Cerebellar cortex (tissue), 1 donor: ENCODE measurements at places on chromosomes 11 and 22.

DNA sequence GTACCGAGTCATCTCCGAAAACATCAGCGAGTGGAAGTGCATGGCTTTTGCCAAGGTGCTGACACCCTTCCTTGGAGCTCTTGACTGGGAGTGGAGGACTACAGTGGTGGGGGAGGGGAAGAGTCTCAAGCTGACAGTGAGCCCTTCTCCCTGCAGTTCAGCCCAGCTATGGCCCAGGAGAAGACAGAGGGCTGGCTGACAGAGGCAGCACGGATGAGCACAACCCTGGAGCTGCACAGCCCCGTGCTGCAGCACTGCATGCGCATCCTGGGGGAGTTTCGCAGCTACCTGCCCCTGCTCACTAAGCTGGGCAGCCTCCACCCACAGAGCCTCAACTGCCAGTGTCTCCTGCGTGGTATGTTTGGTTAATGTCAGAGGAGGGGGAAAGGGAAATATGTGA is 41.4 kb downstream of the DNHD1 start:
- no peak for DNase-seq

DNA sequence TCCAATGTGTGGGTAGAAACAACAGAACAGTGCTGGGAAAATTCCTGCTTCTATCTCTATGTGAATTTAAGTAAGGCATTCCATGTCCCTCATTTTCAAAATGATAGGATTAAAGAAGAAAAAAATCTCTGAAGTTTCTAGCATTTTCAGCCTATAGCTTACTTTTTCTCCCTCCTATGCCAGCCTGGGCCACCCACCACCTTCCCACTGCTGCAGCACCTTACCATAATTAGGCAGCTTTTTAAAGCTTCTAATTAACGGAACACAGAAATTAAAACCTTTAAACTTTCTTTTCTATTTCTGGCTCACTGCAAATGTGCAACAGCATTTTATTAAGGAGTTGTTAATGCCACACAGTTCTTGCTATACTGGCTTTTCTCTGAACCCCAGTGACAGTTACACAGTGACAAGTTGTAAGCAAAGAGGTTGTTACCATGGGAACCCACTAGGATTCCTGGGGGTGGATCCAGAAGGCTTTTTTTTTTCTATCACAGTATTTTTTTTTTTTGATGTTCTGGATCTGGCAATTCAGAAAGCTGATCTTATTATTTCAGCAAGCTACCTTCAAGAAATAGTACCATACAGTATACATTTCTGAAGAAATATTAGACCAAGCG is 20.2 kb downstream of the CELF1 start:
- DNase-seq = no peak

DNA sequence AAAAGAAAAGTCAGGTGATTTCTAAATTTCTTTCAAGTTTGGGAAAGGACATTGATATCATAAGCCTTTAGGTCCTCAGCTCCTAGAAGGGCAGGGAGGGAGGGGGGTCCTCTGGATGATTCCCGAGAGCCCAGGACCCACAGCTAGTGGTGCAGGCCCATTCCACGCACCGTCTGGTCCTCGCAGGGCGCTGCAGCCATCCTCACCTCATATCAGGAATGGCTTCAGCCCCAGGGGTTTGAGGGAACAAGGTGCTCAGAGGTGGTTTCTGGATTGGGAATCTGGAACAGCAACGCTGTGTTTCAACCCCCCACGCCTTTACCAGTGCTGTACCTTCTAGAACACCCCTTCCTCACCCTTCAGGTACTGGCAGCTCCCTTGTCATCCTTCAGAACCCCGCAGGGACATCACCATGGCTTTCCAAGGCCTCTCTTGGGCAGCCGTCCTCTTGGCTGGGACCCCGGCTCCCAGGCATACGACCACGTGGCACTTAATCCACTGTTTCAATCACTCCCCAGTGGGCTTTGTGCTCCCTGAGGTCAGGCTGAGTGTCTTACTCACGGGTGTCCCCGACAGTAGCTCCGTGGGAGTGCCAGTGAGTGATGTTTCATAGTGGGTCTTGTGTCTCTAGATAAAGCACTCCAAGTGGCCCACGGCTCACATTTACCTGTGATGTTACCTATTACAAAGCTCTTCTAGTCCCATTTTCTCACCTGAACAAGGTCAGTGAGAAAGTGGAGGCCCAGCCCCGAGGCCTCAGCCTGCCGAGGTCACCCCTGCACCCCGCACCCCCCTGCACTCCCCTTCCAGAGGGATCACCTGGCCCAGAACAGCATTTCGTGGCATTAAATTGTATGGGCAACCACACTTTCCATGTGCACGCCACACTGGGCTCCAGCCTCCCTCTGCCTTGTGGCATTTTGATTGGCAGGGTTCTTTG is 93.9 kb downstream of the MORC2 start:
- DNase-seq = no peak

DNA sequence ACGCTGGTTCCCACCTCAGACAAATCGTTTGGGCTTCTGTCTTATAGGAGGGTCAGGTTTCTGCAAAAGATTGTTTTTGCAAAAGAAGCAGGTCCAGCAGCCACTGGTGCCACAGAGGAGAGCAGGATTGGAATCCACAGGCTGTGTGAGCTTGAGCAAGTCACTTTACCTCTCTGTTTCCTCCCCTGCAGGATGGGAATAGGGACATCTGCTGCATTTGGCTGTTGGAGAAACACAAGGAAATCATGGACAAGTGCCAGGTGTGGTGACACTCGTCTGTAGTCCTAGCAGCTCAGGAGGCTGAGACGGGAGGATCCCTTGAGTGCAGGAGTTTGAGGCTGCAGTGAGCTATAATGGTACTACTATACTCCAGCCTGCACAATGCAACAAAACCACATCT is 422.6 kb downstream of the MN1 start:
- DNase-seq = no peak

DNA sequence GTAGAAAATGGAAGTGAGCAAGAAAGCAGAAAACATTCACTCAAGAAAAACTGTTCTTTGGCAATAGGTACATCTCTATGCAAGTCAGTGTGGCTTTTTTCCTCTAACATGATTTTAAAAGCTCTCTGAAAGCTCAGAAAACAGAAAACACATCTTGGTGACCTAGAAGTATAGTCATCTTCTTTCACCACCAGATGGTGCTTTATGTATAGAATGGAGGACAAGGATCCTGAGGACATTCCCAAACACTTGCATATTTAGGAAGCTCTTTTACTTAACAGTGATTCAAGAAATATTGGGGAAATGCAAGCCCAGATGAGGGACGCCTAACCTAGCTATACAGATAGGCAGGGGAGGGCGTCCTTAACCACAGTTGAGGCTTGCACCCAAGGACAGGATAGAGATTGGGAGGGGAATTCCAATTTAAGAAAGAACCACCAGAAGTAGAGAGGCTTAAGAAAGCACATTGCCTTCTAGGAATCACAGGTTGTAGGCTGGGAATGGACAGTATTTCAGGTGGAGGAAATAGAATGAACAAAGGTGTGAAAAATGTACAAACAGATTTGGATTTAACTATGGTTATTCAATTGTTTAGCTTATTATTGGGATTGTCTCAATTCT is 13.8 kb upstream of the CCDC81 start:
- DNase-seq = peak; percentile 62

GRCh38 chr11:59754494-59754858 is 700 bp upstream of the STX3 start:
- DNase-seq = peak; percentile 50

- no peak for DNase-seq
These were observed 194.6 kb upstream of the CCDC90B start for GRCh38 chr11:83480811-83481210.

- DNase-seq = no peak
These were observed 68.6 kb downstream of the LRP5 start for GRCh38 chr11:68380786-68381622.

GRCh38 chr11:32100495-32100894 is 9.6 kb downstream of the RCN1 start:
- DNase-seq = no peak

DNA sequence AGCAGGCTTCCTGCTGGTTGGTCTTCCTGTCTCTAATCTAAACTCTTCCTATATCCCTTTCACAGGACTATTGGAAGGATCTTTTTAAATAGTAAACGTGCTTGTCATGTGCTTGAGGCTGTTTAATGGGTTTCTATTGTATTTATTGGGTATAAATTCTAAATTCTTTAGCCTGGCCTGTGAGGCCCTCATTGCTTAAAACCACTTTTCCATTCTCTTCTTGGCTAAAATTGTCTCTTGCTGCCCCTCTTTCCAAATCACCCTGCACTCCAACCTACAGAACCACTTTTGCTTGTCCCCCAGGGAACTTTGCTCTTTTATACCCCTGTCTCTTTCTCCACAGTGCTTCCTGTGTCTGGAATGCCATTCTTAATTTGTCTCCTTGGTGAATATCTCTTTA is 46.4 kb upstream of the MUC15 start:
- no peak for DNase-seq

DNA sequence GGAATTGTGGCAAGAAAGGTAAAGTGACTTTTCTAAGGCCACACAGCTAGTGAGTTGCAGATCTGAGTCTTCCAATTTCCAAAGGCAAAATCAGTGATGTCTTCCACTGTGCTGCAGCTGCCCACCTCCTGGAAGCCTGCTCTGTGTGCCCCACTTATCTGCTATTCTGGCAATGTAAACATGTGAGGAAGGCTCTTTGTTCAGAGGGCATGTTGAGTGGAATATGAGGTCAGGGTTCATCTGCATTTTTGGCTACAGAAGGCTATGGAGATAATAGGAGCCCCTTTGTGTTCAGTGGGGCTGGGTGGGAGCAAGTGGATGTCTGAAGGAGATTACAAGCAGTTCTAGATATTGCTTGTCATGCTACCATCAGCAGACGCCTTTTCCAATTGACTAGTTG is 396.2 kb downstream of the BUD13 start:
- DNase-seq = no peak

GRCh38 chr11:36077886-36078685 is 134.2 kb downstream of the LDLRAD3 start:
- DNase-seq = no peak

DNA sequence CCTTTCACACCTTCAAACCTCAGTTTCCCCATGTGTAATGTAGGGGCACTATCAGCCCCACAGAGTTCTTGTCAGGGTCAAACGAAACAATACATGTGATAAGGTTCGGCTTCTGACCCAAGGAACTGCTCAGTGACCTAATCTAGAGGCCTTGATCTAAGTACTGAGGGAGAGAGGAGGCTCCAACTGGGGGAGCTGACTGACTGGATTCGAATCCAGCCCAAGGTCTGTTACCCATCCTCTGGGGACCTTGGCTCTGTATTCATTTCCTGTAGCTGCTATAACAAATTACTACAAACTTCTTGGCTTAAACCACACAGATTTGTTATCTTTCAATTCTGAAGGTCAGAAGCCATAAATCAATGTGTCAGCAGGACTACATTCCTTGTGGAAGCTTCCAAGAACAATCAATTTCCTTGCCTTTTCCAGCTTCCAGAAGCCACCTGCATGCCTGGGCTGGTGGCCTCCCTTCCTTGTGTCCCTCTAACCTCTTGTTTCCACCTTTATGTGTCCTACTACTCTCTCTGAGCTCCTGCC is 10.7 kb upstream of the ANAPC15 start:
- DNase-seq = no peak

GRCh38 chr22:38872831-38873248 is 824 bp upstream of the CBX6 start:
- peak; percentile 59 for DNase-seq

- no peak for DNase-seq
These were observed 862 bp downstream of the GGA1 start for GRCh38 chr22:37609240-37610152.

DNA sequence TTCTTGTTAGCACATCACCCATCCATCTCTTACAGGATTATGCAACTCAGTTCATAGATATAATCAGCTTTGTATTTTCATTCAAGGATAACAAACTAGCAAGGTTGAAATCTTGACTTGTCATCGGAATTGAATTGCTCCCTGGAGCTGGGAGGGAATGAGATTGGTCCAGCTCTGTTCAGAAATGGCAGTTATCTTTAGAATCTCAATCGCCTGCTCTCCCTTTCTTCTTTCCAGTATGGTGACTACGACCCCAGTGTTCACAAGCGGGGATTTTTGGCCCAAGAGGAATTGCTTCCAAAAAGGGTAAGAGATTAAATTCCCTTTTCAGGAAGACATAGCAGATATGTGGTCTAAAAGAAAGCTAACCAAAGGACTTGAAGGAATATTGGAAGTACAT is 51.0 kb downstream of the NF2 start:
- no peak for DNase-seq

GRCh38 chr11:61580271-61580888 is 496 bp downstream of the SYT7 start:
- DNase-seq = no peak

GRCh38 chr11:71119656-71120269 is 132.6 kb downstream of the SHANK2 start:
- no peak for DNase-seq

GRCh38 chr11:31958076-31958735 is 132.7 kb upstream of the RCN1 start:
- DNase-seq = peak; percentile 64

DNA sequence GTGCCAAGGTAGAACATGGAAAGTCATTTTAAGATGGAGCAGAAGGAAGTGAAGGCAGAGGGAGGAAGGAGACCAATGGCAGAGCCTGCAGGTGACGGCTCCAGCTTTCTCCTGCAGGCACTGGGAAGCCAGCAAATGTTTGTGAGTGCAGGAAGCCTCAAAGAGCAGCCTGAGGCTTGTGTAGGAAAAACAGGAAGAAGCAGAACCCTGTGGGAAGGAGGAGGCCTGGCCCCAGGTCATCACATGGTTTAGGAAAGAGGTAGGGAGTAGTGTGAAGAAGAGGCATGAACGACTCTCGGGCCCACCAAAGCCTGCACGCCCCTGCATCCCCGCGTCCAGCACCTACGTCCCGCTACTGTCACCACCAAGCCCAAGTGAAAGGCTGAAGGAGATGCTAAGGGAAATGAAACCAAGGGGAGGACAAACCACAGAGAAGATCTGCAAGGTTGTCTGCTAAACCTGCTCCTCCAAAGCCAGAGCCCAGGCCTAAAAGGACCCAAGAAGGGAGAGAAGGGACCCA is 151.5 kb downstream of the CHST1 start:
- DNase-seq = no peak

GRCh38 chr11:100830274-100830673 is 143.2 kb downstream of the ARHGAP42 start:
- no peak for DNase-seq

DNA sequence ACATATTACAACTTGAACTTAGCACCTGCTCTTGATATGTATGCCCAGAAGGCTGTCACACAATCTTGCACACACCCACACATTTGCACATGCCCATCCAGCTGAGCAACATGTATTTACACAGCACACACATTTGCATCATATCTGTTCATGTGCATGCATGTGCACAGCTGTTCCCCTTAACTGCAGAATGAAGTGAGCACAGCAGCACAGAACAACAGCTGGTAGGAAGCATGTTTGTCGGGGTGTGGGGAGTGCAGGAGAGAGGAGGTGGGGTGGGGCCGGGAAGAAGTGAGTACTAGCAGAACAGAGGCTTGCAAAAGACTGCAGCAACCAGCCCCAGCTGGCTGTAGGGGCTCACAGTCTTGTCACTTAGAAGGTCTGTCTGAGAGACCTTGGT is 296.5 kb downstream of the KIRREL3 start:
- no peak for DNase-seq

- no peak for DNase-seq
These were observed 30.5 kb downstream of the ARAP1 start for GRCh38 chr11:72721689-72722049.
